ENCODE measurements at places on chromosomes 2 and 18.

GRCh38 chr18:74084184-74084855 is 63.3 kb downstream of the FBXO15 start:
- no peak for DNase-seq

GRCh38 chr2:16014041-16014787 is 73.9 kb downstream of the MYCN start:
- DNase-seq: no peak

- DNase-seq: no peak
Measured at GRCh38 chr2:19176977-19177376, 181.4 kb downstream of the OSR1 start.

DNA sequence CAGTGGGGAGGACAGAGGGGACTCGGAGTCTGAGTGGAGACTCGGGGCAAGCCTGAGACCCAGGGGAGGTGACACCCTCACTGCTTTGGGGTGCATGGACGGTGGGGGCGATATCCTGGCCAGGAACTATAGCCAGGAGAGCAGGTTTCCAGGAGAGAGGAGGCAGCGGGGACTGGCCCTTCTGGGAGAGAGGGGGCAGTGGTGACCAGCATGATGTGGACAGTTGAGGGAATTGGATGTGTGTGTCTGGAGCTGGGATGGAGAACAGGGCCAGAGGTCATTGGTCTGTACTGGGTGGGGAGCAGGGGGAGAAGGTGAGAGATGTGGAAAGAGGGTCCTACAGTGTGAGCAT is 63.6 kb downstream of the ACKR3 start:
- DNase-seq: no peak

Measured in T-helper 22 cell (primary cell).